ENCODE measurements at places on chromosomes 11 and 22.

- DNase-seq = no peak
Measured at GRCh38 chr11:12813371-12814225, 139.4 kb downstream of the TEAD1 start.

- no peak for DNase-seq
Measured at GRCh38 chr11:125918140-125918840, 14.0 kb downstream of the DDX25 start.

- no peak for DNase-seq
Measured at GRCh38 chr11:34570584-34570983, 50.3 kb upstream of the EHF start.

- peak; percentile 14 for DNase-seq
Measured at GRCh38 chr11:45815747-45816146, 10.8 kb downstream of the SLC35C1 start.

GRCh38 chr11:115555336-115556090 is 51.3 kb upstream of the CADM1 start:
- DNase-seq = no peak

GRCh38 chr11:13091373-13091772 is 82.3 kb downstream of the RASSF10 start:
- no peak for DNase-seq

GRCh38 chr11:12206529-12206928 is 96.1 kb downstream of the MICAL2 start:
- peak; percentile 74 for DNase-seq

DNA sequence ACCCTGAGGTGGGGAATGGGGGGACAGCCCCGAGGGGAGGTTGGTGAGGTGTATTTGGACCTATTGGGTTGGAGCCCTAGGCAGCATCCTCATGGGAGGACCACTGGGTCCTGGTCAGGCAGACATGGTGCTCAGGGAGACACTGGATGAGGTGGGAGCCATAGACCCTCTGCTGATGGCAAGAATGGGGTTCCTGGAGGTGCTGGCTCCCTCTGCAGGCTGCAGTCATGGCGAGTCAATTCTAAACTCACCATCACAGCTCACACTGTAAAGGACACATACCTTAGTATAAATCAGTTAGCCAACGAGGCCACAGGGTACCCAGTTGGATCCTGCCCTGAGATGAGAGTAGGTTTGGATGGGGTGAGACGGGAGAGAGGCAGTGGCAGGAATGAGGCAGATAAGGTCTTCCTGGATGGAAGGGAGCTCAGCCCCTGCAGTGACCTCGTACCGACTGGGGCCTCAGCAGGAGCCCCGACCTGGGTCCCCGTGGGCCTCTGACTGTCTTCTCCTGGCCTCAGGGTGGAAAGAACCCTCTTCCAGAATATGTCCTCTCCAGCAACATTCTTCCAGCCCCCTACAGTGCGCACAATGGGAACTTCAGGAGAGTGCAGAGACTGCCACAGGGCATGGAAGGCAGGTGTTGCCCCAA is 1.7 kb upstream of the GAB4 start:
- DNase-seq = no peak
